ENCODE measurements at places on chromosomes 2 and 18.

DNA sequence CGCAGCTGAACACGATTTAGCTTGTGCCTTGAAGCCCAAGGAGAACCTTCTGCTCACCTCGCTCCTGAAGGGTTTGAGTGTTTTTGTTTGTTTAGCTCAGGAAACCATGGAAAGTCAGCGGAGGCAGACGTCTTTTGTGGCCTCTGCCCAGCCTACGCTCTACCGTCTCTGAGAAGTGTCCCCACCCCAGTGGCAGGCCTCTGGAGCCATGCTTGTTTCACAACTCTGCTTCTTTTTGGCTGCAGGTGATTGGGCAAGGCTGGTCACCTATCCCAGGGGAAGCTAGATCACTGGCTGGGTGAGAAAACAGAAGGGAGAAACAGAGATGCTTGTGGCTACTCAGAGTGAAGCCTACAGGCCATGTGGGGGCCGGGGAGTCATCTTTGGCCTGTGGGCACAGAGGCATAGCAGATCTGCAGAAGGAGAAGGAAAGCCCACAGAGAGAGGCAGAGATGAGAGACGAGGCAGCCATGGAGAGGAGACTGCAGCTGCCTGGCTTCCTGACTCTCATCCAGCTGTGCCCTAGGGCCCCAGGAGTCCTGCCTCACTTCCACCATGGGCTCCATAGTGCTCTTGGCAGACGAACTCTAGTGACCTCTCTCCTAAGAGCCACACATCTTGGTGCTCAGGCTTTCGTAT, 50.1 kb downstream of the CIB4 start:
- no peak for DNase-seq

GRCh38 chr18:28767201-28767600, 590.3 kb upstream of the CDH2 start:
- no peak for DNase-seq

DNA sequence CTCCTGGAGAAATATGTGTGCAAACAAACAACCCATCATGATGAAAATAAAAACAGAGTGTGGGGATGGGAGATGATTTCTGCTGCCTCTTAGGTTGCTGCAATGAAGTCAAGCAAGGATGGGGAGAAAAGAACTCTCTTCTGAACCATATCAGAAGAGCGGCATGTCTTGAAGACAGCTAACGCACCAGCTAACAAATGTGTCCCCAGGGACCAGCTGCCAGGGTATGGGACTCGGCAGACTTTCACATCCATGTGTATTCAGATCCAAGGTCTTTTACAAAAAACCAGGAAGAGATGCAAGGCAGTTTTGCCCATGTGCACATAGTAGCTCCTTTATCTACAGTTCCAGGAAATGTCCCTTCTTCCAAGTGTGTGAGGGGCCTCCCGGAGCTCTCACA, 125.4 kb downstream of the CLIP4 start:
- DNase-seq, result no peak

DNA sequence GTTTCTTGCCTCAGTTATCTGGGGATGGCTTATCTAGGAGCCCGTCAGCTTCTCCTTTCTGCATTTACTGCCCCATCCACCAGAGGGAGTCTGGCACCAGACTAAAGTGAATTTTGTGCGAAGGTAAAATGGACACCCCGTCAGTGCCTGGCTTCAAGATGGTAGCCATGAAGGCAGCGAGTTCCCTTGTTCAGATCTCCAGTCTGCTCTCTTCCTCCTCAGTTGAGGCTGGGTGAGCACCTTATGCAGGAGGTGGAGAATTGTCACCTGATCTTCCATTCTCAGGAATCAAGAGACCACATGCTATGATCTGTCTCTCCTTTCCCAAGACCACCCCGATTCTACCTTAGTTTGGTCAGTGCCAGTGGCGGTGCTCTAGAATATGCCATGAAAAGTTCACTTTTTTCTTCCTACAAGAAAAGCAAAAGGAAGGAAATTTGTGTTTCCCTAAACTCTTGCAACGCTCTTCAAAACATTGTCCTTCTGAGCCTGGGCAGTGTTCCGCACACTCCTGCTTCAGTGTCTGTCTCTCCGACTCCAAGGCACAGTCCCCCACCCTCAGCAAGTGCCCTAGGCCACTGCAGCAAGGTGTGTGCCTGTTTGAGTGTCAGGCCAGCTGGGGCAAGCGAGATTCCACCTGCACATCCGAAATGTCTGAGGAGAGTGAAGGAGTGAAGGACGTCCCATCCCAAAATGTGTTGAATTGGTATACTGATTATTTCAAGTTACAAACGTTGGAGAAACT, 168.6 kb downstream of the SS18 start:
- DNase-seq, result no peak

DNA sequence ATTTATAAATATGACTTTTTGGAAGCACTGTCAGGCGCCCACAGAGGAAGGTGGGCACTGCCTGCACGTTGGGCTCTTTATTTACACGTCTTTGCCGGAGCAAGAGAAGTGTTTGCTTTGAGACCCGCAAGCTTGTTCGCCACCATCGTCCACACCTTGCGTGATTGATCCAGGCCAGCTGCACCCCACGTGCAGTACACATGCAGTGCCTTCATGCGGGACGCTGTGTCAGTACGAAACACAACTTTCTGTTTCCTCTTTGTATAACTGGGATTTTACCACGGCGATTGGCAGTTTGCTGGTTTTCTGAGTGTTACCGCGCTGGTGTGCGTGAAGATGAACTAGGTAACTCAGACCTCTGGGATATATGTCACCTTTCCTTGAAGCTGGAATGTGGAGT, 571.0 kb upstream of the SALL3 start:
- DNase-seq, result no peak

DNA sequence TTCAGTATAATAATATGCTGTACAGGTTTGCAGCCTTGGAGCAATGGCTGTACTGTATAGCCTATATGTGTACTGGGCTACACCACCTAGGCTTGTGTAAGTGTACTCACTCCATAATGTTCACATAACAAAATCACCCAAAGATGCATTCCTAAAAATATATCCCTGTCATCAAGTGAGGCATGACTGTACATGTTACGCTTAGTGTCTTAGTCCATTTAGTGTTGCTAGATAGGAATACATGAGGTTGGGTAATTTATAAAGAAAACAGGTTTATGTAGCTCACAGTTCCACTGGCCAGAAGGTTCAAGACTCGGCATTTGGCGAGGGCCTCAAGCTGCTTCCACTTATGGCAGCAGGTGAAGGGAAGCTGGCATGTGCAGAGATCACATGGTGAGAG, 31.4 kb downstream of the RNF152 start:
- no peak for DNase-seq

- no peak for DNase-seq
Measured at GRCh38 chr18:27599202-27599829, 414.2 kb upstream of the CHST9 start.

DNA sequence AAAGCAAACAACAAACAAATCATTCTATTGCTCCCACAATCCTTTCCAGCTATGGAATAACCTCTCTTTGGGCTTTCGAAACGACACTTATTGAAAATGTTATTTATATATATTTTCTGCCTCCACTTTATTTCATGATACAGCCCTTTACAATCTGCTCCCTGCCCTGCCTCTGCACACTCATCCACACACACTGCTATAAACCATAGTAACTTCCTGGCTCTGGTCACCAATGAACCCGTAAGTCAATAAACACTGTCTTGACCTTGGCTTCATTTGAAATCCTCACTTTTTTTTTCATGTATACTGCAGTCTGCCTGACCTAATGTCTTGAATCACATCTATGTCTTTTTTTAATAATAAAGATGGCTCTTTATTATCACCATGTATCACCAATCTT, 161.5 kb downstream of the SLC39A10 start:
- no peak for DNase-seq

DNA sequence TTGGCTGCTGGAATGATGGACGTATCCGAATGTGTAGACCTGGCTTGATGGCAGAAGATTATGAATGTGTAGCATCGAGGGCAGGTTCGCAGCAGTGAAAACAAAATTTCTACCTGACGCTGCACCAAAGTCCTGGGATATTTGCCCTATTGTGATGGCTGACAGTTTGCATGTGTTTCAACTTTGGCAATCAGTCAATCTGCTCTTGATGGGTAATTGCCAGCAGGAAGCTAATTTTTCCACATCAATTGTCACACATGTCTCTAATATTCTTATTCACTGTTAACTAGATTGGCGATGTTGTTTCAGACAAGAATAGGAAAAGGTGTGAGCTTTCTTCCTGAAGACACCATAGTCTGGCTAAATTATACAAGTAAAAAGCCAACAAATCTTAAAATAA, 821.3 kb downstream of the LRRTM4 start:
- no peak for DNase-seq

DNA sequence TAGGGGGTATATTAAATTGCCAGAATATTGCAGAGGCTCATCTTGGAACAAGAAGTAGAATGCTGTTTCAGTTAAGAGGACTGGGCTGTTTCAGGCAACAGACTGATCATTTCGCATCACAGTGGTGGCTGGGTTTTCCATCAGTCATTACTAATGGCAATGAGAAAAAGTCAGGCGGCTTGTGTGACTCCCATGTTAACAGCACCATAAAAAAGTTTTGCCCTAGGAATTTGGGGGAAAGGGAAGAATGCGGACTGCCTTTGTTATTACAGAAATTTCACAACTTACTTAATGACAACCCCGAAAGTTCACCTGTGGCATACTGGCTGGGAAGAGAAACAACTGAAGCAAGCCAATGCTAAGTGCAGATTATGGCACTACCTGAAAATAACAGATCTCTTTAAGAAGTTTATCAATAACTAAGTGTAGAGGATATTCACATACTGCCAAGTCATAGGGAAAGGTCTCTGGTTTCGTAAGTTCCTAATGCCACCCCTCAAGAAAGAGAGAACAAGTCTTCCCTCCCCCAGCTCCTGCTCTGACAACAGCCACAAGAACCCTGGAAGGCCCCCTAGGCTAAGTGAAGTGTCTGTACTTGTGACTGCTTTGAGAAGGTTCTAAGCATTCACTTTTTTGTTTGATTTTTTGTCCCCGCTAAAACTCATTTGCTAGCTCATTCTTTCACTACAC, 40.5 kb upstream of the AP1S3 start:
- no peak for DNase-seq

- no peak for DNase-seq
Measured at GRCh38 chr2:222434204-222434603, 9.9 kb downstream of the SGPP2 start.

DNA sequence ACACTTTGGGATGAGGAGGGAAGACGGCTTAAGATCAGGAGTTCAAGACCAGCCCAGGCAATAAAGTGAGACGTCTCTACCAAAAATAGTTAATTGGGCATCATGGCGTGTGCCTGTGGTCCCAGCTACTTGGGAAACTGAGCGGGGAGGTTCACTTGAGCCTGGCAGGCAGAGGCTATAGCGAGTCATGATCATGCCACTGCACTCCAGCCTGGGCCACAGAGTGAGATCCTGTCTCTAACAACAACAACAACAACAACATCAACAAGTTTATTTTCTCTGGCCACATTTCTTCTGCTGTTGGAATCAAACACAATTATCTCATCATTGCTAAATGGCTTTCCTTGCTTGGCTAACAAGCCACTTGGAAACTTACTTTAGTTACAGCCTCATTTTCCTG, 13.4 kb downstream of the NIFK start:
- DNase-seq, result no peak

DNA sequence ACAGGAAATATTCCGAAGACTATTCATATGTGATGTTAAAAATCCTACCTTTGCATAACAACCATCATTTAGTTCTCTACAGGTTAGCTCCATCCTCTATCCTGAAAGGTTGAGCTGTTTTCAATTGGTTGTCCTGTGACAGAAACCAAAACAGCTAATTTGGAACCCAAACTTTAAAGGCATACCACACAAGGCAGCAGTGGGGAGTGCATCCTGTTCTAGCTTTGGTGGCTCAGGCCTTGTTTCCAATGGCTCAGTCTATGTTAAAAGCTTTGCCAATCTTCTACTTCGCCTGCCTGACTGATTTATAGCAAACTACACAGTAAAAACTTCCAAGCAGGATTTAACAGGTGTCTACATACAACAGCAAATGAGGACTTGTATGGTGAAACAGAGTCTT, 3.2 kb downstream of the CD226 start:
- no peak for DNase-seq

DNA sequence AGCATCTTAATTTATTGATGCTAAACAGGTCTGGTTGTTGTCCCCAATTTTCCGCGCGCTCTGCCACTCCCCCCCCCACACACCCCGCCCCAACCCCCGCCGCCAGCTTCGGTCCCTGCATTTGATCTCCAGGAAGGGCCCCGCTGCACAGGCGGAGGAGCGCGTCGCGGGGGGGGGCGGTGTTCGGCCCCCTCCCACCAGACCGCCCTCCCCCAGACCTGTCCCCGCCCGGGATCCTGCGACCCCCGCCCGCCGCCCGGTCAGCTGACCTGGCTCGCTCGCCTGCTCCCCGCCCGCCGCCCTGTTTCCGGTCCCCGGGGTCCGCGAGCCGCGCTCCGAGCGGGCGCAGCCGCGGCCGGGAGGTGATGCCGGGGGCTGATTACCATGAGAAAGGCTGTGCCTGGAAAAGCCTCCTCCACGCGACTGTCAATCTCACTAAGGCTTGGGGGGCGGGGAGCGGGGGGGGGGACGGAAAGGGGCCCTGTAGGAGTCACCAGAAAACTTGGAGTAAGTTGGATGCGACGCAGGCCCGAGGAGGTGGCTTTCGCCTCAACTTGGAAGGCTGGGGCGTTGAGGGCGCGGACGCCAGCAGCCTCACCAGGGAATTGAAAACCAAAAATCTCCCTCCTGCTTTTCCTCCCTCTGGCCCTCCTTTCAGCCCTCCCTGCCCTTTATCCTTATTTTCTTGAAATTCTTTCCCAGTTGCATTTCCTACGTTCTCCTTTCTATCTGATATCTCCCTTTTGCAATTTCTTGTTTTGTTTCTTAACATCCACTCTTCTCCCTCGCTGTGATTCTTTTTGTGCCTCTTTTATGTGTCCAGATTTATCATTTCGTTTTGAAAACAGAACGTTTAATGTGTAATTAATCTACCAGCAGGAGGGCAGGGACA, 4.4 kb upstream of the ZEB2 start:
- no peak for DNase-seq

DNA sequence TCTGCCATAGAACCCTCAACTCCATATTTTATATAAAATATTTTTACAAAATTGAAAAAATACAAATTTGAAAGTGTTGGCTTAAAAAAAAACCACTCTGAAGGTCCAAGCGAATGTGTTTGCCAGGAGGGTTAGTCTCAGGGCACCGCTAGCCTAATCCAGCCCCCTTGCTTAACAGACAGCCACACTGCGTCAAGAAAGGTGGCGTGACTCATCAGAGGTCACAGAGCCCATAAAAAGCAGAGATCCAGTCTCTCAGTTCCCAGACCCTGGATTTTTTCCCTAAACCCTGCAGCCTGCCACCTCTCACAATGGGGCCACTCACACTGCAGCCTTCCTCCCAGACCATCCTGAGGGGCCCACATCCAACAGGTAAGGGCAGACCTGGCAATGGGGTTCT, 3.9 kb upstream of the TNS1 start:
- no peak for DNase-seq

DNA sequence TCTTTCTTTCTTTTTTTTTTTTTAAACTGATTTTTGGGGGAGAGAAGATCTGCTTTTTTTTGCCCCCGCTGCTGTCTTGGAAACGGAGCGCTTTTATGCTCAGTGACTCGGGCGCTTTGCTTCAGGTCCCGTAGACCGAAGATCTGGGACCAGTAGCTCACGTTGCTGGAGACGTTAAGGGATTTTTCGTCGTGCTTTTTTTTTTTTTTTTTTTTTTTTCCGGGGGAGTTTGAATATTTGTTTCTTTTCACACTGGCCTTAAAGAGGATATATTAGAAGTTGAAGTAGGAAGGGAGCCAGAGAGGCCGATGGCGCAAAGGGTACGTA, 587 bp downstream of the MEIS1 start:
- DNase-seq, result no peak

Measured in caudate nucleus (tissue), 63 donors.